HFFc6 (cell line): ENCODE measurements at places on chromosomes 5 and 9.

DNA sequence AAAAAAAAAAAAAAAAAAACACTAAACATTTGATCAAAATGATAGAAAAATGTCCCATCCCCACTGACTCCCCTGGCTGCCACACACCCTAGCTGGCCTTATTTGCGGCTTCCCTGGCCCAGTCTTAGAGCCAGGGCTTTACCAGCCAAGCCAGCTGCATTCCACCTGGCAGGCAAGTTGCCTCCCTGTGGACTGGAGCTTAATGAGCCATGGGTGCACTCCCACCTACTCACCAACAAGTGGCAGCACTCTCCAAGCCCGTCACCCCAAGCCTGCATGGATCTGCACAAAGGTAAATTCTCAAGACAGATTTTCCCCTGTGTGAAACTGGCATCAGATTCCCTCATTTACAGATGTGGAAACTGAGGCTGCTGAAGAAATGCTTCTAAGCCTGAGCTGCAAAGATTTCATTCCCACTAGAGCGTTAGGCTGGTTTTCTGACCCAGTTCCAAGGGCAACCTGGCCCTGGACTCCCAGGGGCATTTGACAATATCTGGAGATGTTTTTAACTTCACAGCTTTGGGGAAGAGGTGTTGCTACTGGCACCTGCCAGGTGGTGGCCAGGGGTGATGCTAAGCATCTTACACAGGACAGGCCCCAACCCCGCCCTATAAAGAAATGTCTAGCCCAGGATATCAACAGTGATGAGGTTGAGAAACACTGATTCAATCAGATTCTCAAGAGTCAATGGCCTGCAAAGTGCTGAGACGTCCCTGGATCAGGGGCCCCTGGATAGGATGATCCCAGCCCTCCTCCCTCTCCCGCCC lies 21.9 kb upstream of the VDAC1 start:
- no peak overlapping the region for H3K4me3 ChIP-seq
- peaks cover 47% of the 10 kb centered on the region for H3K27me3 ChIP-seq
- H3K27ac ChIP-seq = no peak overlapping the region

DNA sequence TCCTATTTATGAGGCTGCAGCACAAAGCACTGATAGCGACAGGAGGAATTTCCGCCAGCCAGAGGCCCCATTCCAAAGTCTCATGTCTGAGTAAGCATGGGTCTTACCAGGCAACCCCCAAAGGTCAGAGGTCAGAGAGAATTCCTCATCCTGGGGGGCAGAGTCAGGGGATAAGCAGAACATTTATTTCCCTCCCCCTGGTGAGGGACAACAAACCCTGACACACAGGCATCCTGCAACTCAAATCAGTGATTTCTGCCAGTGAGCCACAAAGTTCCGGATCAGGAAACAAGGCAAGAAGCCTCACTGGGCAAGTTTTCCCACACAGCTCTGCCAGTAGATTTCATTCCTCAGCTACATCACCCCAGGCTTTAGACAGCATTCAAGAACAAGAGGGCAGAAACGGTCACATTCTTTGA lies 37.0 kb downstream of the ADAMTS12 start:
- H3K36me3 ChIP-seq = peaks cover 10% of the 10 kb centered on the region
- H3K27ac ChIP-seq = peak overlapping the region; percentile 88
- peak; percentile 70 for DNase-seq
- H3K27me3 ChIP-seq = no peaks in the 10 kb centered on the region
- H3K4me3 ChIP-seq = peak overlapping the region; percentile 76
- peaks cover 90% of the 10 kb centered on the region for H3K4me1 ChIP-seq

- H3K4me1 ChIP-seq = peaks cover 21% of the 10 kb centered on the region
- H3K27me3 ChIP-seq = peaks cover 12% of the 10 kb centered on the region
- peak overlapping the region; percentile 37 for H3K27ac ChIP-seq
- DNase-seq = peak; percentile 55
- no peaks in the 10 kb centered on the region for H3K36me3 ChIP-seq
Observed at GRCh38 chr5:17343675-17344074, 126.2 kb downstream of the BASP1 start.

DNA sequence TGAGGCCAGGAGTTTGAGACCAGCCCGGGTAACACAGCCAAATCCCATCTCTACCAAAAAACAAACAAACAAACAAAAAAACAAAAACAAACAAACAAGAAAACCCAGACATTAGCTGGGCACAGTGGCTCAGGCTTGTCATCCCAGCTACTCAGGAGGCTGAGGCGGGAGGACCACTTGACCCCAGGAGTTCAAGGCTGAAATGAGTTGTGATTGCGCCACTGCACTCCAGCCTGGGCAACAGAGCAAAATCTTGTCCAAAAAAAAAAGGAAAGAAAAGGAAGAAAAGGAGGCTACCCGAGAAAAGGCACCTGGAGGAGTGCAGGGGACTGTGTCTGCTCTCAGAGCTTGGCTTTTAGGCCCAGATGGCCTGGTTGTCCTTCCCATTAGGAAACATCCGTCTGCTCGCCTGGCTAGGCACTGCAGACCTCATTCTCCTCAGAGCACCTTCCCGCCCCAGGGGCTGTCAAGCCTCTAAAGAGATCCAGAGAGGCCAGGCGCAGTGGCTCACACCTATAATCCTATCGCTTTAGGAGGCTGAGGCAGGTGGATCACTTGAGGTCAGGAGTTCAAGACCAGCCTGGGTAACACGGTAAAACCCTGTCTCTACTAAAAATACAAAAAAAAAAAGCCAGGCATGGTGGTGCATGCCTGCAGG lies 185.3 kb upstream of the IER5L start:
- DNase-seq = no peak
- H3K27me3 ChIP-seq = peaks cover 7% of the 10 kb centered on the region
- no peaks in the 10 kb centered on the region for H3K4me1 ChIP-seq
- H3K27ac ChIP-seq = no peak overlapping the region

DNA sequence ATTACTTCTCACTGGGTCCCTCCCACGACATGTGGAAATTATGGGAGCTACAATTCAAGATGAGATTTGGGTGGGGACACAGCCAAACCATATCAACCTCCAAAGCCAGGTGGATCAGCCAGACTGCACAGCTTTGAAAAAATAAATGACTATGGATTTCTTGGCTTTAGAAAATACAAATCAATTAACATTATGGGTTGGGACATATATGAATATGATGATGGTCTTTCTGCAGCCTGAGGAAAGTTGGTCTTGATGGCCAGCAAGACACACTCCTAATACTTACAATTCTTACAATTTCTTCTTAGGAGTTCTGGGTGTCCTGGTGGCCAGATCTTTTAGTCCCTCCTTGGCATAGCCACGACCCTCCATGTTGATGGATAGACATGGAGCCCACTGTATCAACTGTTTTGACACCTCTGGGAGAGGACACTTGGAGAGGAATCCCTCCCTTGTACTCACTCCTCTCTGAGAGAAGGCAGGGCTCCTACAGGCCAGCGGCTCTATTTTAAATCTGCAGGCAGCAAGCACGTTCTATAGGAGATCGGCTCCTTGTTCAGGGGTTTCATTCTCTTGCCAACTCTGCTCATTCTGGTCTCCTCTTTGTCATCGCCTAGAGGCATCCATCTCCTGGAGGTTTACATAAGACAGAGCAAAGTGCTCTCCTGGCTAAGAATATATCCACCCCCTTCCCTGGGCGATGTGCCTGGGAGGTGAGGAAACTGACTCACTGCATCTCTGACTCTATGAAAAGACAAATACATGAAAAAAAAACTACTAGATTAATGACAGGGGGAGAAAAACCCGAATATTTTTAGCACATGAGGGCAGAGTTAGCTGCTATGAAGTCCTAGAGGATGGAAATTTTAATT lies 145.9 kb downstream of the CARTPT start:
- peaks cover 7% of the 10 kb centered on the region for H3K27me3 ChIP-seq
- H3K4me1 ChIP-seq = peaks cover 31% of the 10 kb centered on the region
- no peaks in the 10 kb centered on the region for H3K36me3 ChIP-seq
- peak overlapping the region; percentile 38 for H3K4me3 ChIP-seq
- peak; percentile 52 for DNase-seq

DNA sequence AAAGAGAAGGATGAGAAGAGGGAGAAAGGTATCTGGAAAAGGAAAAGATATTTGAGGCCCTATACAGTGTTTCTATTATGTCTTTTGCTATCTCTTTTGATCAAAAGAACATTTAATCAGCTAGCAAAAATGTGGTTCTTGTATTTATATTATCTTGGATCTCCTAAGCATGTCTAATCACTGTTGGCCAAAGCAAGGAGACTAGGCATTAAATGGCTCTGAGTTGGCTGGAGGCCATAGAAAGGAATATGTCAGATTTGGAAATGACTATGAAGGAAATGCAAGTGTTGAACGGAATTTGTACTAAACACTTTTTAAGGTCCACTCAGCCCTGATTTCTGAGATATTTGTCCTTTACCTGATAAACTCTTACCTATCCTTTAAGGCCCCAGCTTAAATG lies 22.4 kb upstream of the THG1L start:
- no peaks in the 10 kb centered on the region; the same call in 1 of the 2 replicates for H3K27me3 ChIP-seq
- peak; percentile 67 for DNase-seq
- no peaks in the 10 kb centered on the region for H3K36me3 ChIP-seq

DNA sequence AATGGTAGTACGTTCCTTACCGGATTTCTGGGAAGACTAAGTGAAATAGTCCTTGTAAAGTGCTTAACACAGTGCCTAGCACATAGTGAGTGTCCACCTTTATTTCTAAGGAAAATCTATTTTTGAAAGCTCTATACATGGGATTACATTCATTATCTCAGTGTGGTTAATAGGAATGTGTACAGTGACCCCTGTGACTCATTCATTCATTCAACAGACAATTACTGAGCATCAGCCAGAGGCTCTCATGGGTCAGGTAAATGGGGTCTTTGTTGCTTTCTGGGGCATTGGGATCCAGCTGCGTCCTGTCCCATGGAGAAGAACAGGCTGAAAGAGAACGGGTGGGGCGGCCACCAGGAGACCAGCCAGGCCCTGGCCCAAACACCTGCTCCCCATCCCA lies 226.2 kb upstream of the TBC1D2 start:
- no peaks in the 10 kb centered on the region for H3K36me3 ChIP-seq
- peak overlapping the region; percentile 52 for H3K4me3 ChIP-seq
- no peaks in the 10 kb centered on the region; the same call in 1 of the 2 replicates for H3K27me3 ChIP-seq
- peak overlapping the region; percentile 72 for H3K27ac ChIP-seq
- peaks cover 75% of the 10 kb centered on the region for H3K4me1 ChIP-seq

- H3K4me3 ChIP-seq = no peak overlapping the region
- no peak overlapping the region for H3K27ac ChIP-seq
- no peak for DNase-seq
Observed at GRCh38 chr5:67366276-67366675, 169.7 kb upstream of the CD180 start.

DNA sequence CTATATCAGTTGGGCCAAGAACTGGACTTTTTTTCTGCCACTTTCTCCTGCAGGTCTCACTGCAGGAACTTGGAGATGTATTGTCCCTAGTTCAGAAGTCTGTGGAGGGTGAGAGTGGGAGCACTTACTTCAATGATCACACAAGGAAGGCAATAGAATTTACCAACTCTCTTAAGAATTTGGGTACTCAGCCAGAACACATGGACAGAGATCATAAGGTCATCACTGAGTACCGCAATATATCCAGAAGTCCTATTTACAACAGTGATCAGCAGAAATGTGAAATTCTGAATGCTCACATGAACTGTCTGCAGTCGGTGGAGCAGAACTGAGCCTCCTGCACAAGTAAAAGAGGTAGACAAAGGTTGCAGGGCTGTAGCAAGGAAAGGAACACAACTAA lies 101.0 kb downstream of the FAM114A2 start:
- peaks cover 7% of the 10 kb centered on the region; the same call in 1 of the 2 replicates for H3K27me3 ChIP-seq
- H3K27ac ChIP-seq = no peak overlapping the region
- no peak overlapping the region for H3K4me3 ChIP-seq
- peaks cover 24% of the 10 kb centered on the region for H3K36me3 ChIP-seq
- no peak for DNase-seq

DNA sequence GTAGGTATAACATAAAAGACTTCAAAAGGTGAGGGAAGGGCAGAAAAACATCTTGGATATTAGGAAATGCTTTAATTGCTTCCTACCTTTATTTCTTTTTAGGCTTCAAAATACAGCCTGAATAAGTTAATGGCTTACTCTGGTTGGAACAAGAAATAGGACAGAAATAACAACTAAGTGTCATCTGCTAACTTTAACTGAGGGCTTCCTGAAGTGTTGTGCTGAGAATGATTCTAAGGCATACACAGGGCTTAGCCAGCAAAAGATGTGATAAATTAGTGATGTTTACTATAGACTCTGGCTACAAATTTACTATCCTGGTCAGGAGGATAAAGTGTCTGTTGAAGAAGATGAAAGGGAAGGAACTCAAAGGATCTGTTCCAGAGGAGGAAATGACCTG lies 34.2 kb downstream of the ABHD17B start:
- no peak for DNase-seq
- peaks cover 4% of the 10 kb centered on the region; the same call in 1 of the 2 replicates for H3K4me1 ChIP-seq
- H3K4me3 ChIP-seq = no peak overlapping the region
- no peaks in the 10 kb centered on the region; the same call in 1 of the 2 replicates for H3K27me3 ChIP-seq

DNA sequence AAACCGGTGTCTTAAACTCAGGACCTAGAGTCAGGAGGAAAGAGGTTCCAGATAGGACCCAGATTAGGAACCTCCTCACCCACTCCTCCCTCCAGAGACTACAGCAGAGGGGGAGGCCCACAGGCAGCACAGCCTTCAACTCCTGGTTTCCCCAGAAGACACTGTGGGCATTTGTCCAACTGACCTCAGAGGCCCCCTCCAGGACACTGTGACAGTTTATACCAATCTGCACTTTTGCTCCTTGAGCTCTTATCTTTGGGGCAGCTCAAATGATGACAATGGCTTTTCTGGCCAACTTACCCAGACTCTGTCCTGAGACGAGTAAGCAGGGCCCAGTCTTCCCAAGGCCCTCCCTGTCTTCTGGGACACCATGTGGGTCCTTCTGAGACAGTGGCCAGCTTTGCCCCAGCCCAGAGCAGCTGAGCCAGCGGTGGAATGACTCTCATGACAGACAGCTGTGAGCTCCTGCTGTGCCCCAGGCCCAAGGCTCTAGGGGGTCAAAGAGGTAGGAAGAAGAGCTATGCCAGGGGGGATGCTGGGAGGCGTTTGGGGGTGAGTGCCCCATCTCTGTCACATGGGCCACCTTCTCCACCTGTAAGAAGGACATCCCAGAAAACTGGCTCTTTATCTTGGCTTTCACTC lies 14.3 kb downstream of the OR2V2 start:
- DNase-seq = no peak
- H3K4me1 ChIP-seq = peaks cover 43% of the 10 kb centered on the region

DNA sequence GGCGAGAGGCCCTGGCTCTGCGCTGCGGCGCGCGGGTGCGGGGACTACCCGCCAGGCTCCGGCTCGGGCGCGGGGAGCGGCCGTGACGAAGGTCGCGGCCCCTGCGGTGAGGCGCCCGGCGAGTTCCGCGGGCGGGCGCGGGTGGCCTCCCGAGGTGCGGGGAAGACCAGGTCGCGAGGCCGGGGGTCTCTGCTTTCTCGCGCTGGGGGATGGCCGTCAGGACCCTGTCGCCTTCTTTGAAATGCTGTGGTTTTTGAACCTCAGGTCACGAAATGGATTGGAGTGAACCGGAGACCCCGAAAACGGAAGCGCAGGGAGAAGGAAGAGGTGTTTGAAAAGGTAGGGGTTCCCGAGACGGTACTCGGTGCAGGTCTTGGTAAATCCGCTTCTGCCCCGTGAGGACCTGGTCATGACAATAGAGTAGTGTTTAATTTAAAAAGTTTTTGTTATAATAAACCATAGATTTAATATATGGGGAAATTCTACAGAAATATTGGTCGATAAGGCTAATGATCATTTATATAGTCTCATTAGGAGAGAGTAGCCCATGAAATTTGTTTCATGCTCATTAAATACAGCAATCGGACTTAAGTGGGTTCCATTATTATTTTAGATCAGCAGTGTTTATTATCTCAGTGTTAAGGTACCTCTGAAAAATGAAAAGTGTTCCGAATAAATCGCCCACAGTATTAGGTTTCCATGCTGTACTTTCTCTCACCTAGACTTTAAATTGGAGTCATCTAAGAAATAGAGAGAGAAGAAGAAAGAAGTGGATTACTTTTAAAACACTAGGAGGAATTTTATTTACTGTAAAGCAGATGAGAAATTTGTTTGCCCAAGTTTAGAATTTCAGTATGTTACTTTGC lies 279.0 kb downstream of the AOPEP start:
- peak overlapping the region; percentile 94 for H3K27ac ChIP-seq
- peak overlapping the region; percentile 97 for H3K4me3 ChIP-seq
- peaks cover 39% of the 10 kb centered on the region for H3K36me3 ChIP-seq
- peaks cover 2% of the 10 kb centered on the region for H3K27me3 ChIP-seq
